Femur (tissue), 1 donor: ENCODE measurements at places on chromosomes 6 and 20.

DNA sequence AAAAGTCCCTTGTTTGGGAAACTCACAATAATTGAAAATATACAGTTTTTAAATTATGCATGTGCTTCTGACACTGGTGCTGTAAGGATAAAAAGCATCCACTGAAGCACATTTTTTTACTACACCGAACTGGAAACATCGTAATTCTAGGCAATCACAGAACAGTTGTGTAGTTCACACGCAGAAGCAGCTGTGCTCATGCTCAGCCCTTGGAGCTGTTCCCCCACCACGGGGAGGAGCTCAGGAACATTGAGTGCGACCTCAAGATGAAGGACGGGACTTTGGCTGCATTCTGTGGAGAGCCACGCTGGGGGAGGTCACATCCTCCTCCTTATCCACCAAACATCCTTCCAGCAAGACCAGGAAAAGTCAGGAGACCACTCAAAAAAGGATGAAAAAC is 466.3 kb upstream of the CDH4 start:
- no peak for DNase-seq

DNA sequence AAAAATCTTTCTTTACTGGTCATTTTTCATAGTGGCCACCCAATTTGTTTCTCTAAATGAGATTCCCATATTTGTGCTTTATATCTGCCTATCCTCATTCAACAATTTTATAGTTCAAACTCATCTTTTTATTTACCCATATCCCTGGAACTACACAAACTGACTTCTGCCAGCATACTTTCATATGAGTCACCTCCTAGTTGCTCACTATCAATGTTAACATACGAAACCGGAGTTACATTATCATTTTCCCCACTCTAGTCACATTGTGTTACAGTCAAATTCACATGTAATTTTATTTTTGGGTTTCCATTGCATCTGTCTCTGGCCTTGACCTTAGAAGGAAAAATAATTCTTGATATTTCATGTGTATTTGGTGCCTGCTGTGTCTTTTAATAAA is 499.4 kb downstream of the MAFB start:
- DNase-seq = no peak

DNA sequence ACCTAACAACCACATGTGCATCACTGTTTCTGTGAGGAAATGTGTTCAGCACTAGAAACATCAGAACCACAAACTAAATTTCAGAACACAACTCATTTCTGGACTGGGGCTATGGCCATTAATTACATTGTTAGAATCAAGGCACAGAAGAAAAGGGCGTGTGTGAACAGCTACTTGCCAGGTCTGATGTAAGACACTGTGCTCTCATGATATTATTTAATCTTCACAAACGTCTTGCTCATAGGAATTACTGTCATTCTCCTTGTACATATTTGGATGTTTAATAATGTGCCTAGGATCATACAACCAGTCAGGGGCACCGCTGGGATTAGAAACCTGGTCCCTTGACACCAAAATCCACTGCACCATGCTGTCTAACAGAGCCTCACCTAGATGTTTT is 14.8 kb downstream of the ADGRF1 start:
- no peak for DNase-seq

- no peak for DNase-seq
These were observed 15.7 kb upstream of the AFDN start for GRCh38 chr6:167811040-167811439.

- no peak for DNase-seq
These were observed 40.5 kb downstream of the FAM120B start for GRCh38 chr6:170347091-170347490.

DNA sequence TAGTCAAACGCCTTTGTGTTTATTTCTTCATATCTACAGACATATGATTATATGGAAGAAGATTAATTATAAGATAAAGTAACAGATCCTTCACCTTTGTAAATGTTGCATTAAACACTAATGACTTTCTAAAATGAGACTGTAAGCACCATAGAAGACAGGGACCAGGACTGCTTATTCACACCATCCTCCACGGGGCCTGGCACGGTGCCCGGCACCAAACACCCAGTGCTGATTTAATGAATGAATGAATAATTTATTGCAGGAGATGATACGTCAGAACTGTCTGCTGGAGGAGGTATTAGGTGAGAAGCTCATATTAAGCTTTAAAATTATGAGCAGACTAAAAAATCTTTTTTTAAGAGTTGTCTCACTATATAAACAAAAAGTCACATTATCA is 88.3 kb downstream of the SLX4IP start:
- DNase-seq = no peak

- DNase-seq = no peak
These were observed 197.6 kb upstream of the THBS2 start for GRCh38 chr6:169451065-169451838.

DNA sequence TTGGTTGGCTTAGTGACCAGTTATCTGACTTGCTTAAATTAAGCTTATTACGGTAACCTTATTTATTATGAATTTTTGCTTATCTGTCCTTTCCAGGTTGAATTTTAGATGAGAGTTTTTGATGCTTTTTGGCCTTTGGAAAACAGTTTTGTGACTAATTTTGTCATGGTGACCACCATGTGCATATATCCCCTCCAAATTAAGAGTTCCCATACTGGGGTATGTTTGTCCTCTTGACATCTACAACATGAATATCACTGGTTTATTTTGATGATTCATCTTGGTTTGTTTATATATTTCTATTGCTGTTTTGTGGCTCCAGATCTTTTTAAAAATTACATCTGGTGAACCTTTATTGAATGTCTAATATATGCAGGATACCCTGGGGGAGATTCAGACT is 61.4 kb downstream of the PHF20 start:
- DNase-seq = no peak

- DNase-seq = no peak
These were observed 71.3 kb downstream of the EFHC1 start for GRCh38 chr6:52491203-52492069.

- DNase-seq = no peak
These were observed 53.7 kb downstream of the PPP1R16B start for GRCh38 chr20:38859070-38859690.

- no peak for DNase-seq
These were observed 231.2 kb upstream of the PLN start for GRCh38 chr6:118316796-118317384.

GRCh38 chr20:33076662-33077372 is 2.6 kb upstream of the BPIFB4 start:
- DNase-seq = no peak

DNA sequence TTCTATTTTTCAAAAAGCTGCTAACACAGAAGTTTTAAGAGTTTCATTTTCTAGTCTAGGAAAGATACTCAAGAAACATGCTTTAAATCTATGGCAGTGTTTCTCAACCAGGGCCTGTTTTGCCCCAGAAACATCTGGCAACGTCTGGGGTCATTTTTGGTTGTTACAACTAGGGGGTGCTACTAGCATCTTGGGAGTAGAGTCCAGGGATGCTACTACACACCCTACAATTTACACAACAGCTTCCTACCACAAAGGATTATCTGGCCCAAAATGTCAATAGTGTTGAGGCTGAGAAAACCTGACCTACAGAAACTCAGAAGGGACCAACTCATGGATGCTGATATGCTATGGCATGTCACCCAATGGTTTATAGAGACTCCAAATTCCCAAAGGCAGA is 24.4 kb downstream of the SERAC1 start:
- DNase-seq = no peak

DNA sequence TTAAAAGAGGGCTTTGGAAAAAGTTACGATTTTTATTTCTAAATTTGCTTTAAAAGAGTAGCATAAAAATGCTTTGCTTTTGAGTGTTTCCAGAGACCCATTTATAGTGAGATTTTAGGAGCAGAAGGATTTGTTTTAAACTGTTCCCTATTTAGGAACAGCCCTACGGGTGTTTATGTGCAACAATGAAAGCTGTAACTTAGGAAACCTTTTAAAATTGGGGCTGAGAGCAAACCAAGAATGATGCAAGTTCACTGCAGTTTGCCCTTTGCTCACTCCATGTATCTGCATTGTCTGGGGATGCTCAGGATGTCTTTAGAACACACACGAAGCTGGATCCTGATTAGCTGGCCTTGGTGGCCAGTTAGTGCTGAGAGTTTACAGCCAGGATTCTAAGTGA is 40.9 kb downstream of the GHRH start:
- no peak for DNase-seq

GRCh38 chr6:110939429-110940200 is 18.9 kb upstream of the GTF3C6 start:
- DNase-seq = no peak

DNA sequence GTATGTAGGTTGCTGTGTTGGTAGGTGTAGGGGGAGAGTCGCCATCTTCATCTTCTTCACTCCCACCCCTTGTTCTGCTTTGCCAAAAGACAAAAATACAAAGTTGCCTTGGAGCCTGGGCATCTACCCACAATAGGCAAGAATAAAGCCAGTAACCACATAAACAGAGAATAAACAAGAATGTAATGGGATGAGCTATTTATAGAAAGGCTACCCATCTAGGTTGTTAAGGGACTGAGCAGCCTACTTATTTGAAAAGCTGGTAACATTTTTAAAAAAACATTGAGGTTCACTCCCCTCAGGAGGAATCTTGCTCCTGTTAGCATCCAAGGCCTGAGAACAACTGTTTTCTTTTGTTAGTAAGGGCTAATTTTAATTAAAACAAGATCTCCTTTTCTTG is 301.4 kb upstream of the STXBP5 start:
- DNase-seq = no peak

- peak; percentile 34 for DNase-seq
These were observed 1.6 kb downstream of the PRDM1 start for GRCh38 chr6:106087548-106088325.

DNA sequence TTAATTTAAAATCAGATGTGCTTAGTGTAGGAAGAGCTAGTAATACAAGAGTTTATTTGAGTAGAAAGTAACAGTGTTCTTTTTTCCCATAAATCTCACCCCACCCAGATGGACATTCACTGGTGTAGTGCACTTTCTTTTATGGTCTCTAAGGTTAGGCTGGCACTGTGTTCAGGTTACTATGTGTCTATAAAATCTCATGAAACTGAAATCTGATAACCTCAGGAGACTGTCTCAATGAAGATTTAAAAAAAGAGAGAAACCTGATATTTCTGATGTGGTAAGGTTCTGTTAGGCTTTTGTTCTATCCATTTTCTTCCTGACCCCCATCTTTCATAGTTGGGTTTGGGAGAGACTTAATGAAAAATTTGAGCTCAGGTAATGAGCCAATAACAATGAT is 101.2 kb upstream of the CLVS2 start:
- DNase-seq = no peak

DNA sequence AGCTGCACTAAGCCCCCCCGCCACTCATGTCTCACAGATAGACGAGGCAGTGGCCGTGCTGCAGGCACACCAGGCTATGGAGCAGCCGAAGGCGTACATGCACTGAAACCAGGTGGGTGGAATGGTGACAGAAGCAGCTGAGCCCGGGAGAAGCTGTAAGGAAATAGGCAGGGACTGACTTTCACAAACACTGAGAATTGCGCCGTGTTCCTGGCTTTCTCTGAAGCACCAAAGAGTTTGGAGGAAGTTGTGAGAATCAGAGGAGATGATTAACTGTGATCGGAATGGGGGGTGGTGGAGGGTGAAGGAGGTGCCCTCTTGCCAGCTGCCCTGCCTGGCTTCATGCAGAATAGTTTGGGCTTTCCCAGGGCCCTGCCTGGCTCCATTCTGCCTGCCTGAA is 21.6 kb downstream of the TOMM34 start:
- no peak for DNase-seq

- no peak for DNase-seq
These were observed 503.5 kb upstream of the CITED2 start for GRCh38 chr6:139877828-139878405.

DNA sequence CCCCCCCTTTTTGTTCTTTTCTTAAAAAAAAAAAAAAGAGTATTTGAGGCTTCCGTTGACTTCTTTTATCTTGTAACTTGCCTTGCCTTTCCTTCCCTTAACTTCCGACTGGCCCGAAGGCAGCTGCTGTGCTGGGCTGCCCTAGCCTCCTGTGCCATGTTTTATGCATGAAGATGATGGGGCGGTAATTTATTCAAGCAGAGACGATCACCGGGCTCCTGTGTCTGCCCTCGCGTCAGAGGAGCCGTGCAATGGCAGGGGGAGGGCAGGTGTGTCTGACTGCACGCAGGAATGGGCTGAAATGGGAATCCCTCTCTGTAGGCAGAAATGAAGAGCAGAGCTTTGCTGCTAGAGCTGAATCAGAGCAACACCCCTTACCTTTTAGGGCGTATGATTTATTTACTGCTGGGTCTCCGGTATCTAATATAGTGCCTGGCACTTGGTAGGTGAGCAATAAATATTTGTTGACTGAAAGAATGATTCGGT is 106.3 kb upstream of the RIPOR2 start:
- no peak for DNase-seq

DNA sequence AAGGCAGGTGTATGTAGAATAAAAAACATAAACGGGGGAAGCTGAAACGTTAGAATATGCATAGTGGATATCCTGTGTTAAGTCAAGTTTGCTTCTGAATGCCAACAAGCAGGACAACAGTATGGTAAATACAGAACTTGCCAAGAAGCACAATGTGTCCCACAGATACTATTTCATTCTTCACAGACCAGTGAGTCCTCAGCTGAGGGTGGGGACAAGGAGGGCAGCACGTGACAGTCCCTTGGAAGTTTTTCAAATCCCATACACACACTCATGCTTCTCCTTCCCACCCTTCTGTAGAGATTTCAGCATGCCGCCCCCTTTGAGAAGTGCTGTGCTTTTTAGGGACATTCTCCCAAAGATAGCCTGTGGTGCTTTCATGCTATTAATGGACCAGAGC is 268.5 kb upstream of the ECI2 start:
- DNase-seq = no peak

DNA sequence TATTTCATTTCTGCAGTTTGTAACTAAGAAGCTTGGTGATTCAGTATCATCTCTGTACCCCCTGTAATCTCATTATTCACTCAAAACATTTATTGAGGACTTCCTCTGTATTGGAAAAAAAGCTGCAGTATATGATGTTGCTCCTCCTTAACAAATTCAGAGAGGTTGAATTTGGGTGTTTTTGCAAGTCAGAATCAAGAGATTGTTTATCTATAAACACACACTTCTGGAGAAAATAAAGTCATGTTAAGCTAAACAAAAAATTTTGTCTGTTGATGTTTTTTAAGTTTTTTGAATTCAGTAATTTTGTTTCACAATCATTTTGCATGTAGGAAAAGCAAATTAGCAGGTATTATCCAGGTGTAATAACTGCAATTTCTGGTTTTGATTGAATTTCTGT is 11.4 kb upstream of the RHAG start:
- DNase-seq = no peak

DNA sequence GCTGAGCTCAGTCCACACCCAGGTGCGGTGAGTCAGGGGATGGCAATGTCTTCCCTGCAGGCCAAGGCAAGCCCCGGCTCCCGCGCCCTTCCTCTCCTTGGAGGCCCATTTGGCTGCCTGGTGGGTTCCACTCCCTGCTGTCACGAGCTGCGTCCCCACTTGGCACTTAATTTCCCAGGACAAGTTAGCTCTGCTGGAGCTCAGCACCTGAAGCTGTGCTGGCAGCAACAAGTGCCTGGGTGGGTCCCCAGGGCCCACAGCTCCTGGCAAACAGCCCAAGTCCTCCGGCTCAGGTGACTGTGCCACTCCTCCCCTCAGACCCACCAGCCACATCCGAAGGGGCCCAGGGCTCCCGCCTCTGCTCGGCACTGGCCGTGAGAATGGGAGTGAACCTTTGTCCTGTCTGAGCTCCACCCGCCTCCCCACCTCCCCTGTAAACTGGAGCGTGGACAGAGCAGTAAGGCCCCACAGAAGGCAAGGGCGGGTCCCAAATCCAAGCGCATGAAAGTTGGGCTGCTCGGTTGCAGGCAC is 16.9 kb downstream of the LAMA5 start:
- no peak for DNase-seq

GRCh38 chr20:19672498-19672897 is 85.6 kb upstream of the RIN2 start:
- no peak for DNase-seq
